Esophagus squamous epithelium (tissue), 5 donors: ENCODE measurements at places on chromosomes 6 and 20.

GRCh38 chr6:167936051-167936450 lies 61.4 kb upstream of the KIF25 start:
- DNase-seq: no peak

GRCh38 chr6:131062241-131063027 lies 611 bp downstream of the EPB41L2 start:
- no peak for DNase-seq

GRCh38 chr6:29696147-29697125 lies 15.5 kb upstream of the ZFP57 start:
- DNase-seq: no peak

- no peak for DNase-seq
Measured at GRCh38 chr6:149476789-149477455, 7.9 kb downstream of the ZC3H12D start.

GRCh38 chr20:44494266-44494665 lies 18.6 kb downstream of the TTPAL start:
- DNase-seq: no peak

DNA sequence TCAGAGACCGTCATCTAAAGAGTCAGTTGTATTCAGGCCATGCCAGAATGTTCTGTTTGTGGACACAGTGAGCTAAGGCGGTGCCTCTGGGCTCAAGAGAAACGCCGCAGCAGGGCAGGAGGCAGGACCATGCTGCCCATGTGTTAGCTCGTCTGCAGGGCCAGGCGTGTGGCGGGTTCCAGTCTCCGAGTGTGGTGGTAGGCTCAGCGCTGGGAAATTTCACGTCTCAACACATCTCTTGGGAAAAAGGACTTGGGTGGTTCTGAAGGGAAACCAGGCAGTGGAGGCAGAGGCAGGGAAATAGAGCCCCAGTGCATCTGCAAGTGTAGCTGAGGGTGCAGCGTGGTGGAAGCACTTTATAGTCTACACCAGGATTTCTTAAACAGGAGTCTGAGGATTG lies 56.9 kb upstream of the TAGAP start:
- DNase-seq: no peak

DNA sequence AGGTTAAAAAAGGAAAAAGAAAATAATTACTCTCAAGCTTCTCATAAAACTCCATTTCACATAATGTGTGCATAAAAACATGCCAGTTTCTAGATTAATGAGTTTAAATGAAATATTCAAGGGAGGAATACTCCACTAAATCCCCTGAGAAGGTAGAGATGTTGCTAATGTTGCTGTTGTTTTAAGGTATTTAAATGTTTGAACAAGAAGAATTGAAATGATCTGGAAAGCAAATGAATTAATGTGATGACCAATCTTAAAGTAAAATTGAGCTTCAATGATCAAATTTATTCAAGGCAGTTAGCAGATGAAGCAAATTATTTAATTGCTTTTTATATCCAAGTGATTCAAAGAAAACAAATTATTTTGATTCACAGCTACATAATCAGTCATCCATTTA lies 804.4 kb downstream of the EYS start:
- no peak for DNase-seq

- DNase-seq: no peak
Measured at GRCh38 chr6:2562721-2563451, 187.8 kb downstream of the MYLK4 start.

GRCh38 chr6:19569563-19569962 lies 267.6 kb upstream of the ID4 start:
- DNase-seq: no peak

GRCh38 chr6:31741815-31742214 lies 2.0 kb downstream of the MSH5 start:
- no peak for DNase-seq

DNA sequence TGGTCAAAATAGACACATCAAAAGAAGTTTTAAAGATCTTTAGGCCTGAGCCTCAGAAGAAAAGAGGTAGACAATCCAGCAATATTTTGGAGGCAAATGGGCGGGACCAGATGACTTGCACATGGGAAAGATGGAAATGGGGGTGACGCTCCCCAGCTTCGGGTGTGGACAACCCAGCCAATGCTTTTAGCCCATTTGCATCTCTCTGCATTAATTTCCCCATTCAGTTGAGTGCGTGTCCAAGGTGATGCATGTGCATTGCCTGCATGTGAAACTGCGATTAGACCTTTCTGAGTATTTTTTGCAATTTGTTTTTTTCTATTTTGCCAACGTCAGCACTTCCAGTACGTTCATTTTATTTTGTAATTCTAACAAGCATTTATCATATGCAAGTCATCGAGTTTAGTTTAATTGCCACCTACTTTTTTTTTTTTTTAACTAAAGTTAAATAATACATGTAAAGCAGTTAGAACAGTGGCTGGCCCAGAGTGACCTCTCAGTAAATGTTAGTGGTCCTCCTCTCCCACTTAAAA lies 24.2 kb downstream of the PDRG1 start:
- DNase-seq: no peak

DNA sequence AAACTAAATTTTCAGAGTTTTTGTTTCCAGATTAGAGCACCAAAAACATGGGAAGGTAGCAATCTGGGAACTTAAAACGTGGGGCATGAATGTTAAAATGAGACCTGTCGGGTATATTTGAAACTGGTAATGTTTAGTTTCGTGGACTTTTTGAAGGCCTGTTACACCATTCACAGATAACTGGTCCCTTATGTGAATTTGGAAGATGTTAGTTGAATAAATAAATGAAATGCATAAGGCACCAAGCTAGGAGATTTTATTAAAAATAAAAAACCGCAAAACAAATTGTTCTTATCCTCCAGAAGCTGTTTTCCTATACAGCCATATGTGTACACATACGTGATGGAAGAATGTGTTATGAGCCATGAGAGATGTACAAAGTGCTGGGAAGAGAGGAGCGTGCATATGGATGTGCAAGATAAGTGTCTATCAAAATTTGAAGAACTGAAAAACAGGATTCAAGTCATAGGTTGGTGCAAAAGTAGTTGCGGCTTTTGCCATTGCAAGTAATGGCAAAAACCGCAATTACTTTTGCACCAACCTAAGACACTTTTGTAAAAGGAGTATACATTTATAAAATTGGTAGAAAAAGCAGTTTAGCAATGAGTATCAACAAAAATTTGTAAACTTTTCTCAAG lies 700 bp upstream of the MCUR1 start:
- DNase-seq: no peak

DNA sequence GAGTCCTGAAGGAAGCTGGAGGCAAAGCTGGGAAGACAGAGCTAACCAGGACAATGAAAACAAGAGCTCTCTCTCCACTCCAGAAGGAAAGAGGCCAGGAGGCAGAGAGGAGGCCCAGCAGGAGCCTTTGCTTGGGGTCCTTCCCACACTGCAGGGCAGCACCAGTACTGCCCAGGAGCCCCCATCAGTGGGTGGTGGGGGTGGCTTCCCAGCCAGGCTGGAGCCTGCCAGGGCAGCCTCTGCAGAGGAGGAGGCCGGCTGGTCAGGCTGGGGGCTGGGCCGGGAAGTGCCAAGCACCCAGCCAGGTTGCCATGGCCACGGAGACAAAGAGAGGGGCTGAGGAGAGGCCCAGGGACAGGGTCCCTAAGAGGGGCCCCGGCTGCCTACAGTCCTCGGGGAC lies 33.4 kb downstream of the PREX1 start:
- no peak for DNase-seq

GRCh38 chr20:17618673-17619013 lies 48.8 kb downstream of the DSTN start:
- DNase-seq: no peak

- DNase-seq: no peak
Measured at GRCh38 chr20:38452880-38453624, 17.9 kb upstream of the SNHG17 start.

GRCh38 chr20:21125072-21125848 lies 622 bp upstream of the KIZ start:
- DNase-seq: no peak

GRCh38 chr6:131951576-131952230 lies 531 bp upstream of the CCN2 start:
- no peak for DNase-seq

- no peak for DNase-seq
Measured at GRCh38 chr6:73537677-73538076, 16.8 kb upstream of the EEF1A1 start.

DNA sequence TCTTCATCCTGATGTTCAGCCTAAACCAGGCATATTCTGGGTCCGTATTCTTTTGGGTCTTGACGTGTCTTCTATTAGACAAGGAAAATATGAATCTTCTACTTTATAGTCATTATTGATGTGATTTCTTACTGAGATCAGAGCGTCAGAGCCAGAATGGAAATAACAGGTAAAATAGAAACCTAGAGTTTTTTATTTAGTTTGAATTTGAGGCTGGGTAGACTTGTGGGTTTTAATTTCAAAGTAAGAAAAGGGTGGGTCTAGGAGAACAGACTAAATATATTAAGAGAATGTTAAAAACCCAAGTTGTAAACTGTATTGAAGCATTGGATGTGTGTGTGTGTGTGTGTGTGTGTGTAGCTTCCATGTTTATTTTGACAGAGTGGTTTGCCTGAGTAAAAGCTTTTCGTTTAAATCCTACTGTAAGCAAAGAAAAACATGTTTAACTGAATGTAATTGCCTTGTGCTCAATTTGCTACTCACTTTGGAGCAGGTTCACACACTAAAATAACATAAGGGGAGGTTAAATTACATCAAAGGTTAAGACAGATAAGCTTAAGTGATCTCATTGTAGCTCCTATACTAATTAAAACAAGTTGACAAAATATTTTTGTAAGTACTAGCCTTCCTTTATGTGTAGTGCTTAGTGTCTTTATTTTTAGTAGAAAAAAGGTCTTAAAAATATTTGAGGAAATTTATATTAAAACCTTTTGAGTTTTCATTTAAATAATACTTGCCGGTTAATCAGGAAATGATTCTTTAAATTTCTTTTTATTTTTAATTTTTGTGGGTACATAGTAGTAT lies 17.4 kb downstream of the HECA start:
- DNase-seq: no peak

GRCh38 chr6:16104624-16105433 lies 24.1 kb upstream of the MYLIP start:
- DNase-seq: no peak
